ENCODE measurements at places on chromosomes 11 and 22.

- DNase-seq = no peak
Measured at GRCh38 chr11:66782726-66783125, 53.7 kb upstream of the SPTBN2 start.

DNA sequence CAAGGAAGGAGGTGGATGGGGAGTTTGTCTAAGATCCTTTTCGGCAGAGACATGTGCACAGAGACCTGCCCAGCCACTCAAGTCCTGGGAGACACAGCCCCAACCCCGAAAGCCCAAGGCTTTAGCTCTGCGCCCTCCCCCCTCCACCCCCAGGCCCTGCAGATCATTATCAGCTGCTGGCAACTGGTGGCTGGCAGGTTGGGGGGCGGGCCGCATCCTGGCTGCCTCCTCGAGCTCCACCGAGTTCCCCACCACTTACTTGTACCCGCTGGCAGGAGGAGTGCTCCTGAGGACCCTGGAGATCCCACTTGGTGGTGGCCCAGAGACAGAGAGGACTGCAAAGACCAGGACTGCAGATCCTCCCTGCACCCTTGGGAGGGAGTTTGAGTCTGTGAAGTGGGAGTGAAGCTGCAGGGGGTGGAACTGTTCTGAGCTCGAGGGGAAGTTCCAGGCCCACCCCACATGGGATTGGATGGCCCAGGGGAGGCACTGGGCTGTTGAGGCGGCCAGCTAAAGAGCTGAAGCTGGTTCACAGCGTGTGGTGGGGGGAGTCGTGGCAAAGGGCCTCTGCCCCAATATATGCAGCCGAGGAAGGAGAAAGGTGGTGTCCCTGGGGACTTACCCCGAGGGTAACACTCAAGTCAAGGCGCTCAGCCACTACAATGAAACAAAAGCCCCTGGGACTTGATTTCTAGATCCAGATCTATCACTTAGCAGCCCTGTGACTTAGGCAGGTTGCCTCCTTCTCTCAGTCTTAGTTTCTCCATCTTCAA is 19.9 kb upstream of the CCDC86 start:
- no peak for DNase-seq

GRCh38 chr11:116170526-116171120 is 602.2 kb downstream of the BUD13 start:
- DNase-seq = no peak

GRCh38 chr11:57792870-57793269 is 31.3 kb downstream of the CTNND1 start:
- no peak for DNase-seq

DNA sequence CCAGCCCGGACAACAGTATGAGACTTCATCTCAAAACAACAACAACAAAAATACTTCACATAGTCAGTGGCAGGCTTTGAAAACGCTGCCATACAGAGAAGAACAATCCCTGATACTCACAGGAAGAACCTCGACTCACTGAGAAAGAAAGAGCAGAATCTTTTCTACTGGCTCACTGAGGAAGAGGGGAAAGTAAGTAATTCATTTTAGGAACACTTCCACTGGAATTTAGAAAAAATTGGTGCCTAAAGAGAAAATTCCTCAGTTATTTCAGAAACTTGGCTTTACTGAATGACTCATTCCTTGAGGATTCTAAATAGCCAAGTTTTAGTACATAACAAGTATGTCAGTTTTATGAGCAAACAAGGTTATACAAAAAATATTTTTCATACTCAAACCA is 12.3 kb downstream of the NARS2 start:
- no peak for DNase-seq

DNA sequence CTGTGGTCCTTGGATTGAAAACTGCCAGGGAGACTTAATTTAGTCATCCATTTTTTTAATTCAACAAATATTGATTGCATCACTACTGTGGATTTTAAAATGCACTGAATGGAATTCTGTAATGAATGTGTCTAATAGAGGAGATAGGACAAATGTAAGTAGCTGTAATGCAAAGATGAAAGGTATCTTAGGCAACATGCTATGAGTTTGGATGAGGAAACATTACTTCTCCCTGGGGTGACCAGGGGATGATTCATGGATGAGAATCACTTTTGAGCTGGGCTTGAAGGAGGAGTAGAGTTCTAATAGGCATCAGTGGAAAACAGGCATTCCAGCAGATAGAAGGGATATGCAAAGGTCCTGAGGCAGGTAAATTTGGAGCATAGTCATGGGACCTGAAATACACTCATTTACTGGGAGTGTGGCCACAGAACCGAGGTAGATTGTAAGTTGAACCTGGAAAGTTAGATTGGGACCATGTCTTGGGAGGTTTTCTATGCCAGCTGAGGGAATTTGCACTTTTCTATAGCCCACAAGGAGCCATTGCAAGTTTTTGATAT is 43.4 kb downstream of the PKNOX2 start:
- DNase-seq = no peak

DNA sequence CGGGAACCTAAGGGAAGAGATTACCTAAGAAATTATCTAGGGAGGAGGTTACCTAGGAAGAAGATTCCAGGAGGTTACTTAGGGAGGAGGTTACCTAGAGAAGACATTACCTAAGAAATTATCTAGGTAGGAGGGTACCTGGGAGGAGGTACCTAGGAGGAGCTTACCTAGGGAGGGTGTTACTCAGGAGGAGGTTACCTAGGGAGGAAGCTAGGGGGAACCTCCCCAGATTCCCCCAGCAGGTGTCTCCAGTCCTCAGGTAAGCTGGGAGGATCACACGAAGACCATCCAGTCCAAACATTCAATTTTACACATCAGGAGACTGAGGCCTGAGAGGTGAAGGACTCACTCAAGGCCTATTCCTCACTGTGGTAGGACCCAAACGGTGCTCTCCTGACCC is 482.8 kb downstream of the TBC1D22A start:
- no peak for DNase-seq

- DNase-seq = no peak
Measured at GRCh38 chr11:37630866-37631265, 1032.8 kb upstream of the RAG2 start.

DNA sequence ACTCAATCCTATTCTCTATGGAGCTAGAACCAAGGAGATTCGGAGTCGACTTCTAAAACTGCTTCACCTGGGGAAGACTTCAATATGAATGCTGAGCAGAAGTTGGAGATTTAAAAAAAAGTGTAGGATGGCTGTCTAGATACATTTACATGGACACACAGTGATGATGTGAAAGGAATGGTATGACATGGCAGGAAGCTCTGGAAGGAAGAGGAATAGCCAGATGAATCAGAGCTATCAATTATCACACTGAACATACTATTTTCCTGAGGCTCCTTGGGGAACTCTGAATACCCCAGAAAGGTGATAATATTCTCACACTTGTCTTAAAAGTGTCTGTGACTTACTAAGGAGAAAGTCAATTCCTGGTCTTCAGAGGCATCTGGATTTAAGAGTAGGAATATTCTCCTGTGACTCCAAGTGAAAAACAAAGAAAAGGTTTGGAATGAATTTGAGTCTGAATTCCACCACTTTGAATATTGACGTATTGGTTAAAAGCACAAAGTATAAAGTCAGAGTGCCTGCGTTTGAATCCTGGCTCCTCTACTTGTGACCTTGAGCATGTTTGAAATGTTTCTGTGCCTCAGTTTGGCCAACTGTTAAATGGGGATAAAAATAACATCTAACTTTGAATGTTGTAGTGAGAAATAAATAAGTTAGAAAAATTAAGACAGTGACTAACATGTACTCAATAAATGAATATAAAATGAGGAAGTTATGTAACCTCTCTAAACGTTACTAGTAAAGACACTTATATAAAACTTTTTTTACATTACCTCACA is 1.3 kb downstream of the OR52D1 start:
- DNase-seq = no peak

- no peak for DNase-seq
Measured at GRCh38 chr11:59923813-59924212, 14.4 kb upstream of the OOSP1 start.

- DNase-seq = no peak
Measured at GRCh38 chr11:65499713-65500386, 1.0 kb downstream of the MALAT1 start.

GRCh38 chr22:49261616-49262015 is 566.1 kb downstream of the BRD1 start:
- no peak for DNase-seq

DNA sequence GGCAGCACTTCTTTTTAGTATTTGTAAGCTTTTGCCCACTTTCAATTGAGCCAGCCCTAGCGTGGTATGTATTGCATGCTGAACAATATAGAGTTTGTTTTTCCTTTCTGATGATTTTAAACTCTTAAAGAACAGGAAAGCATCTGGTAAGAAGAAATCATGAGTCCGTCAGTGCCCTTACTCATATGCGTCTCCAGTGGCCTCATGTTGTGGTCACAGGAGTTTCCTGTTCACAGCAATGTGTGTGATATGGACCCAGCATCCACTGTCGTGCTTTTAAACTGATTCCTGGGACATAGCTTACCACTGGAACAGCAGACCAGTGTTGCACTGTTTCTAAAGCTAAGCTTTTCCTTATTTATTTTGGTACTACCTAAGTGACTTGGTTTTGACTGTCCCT is 40.1 kb downstream of the BID start:
- DNase-seq = no peak

DNA sequence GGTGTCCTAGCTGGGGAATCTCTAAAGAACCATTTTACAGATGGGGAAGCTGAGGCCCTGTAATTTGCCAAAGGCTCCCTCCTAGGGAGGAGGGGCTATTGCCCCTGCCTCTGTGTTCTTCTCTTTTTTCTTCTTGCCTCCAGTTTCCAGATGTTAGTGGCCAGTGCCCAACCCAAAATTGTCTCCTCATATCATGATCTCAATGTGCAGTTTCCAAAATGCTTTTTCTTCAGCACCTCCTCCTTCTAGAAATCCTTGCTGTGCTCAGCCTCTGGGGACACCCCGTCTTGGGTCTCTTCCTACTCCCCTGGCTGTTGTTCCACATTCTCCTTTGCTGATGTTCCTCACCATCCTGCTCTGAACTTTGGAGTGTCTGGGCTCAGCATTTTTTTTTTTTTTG is 9.5 kb upstream of the CHRM1 start:
- no peak for DNase-seq

DNA sequence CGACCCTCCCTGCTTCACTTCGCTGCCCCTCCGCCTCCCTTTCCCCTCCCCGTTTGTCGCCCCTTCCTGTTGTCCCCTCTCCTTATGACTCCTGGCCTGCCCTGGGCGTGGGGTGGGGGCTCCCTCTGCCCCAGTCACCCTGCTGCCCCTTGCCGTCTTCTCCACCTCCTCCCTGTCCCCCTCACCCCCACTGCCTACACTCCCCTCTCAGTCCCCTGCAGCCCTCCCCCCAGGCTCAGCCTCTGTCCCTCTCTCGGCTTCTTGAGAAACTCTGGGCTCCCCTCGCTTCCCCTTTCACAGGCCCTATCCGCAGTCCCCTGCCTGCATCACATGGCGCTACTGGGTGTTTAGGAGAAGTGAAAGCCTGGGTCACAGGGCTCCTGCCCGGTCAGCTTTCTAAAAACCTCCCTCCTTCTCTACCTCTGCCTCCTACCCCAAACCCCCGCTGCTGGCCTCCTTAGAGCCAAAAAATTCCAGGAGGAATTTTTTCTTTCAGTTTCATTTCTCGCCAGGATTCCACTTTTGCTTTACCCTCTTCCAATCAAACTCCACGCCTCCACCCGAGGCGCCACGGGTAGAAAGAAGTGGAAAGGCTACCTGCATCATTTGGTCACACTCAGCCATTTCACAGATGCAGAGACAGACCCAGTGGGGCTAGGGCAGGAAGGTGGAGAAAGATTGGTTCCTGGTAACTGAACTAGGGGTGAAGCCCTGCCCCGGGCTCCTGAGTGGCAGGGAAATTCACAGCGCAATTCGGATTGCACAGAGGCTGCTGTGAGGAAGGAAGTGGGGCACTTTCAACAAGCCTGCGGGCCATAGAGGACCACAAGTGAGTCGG is at the start of gene SLC15A3:
Gene SLC15A3 (minus strand): TSS at position 273 of the 838 bp plus-strand sequence. CDS start 625 bp downstream, outside the sequence.
- no peak for DNase-seq

DNA sequence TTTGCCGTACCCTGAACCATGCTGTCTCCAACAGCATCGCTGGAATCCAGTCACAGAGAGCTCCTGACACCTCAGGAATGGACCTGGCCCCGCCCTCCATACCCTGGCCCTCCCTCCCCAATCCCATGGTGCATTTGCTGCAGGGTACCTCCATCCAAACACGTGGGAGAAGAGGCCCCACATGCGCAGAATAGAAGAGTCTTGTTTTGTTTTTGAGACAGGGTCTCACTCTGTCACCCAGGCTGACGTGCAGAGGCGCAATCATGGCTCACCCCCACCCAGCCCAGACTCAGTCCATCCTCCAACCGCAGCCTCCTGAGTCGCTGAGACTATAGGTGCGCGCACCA is 2.3 kb upstream of the PNPLA2 start:
- no peak for DNase-seq

DNA sequence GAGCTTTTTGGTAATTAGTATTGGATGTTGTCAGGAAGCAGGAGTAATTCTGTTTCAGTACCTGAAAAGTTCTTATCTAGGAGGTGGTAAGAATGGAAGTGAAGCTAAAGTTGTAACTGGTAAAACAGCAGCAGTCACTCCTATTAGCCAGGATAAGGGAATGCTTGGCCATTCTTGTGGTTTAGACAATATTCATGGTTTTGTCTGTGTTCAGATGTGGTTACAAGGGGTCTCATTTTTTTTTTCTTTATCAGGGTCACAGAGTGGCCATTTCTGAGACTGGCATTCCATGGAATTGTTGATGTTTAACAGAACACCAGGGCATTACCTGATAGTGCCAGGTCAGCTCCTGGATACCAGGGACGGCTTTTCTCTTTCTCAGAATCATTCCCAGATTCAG is 23.8 kb downstream of the TAF1D start:
- DNase-seq = no peak

Data from neural crest cell (in vitro differentiated cells).